Fibroblast of the aortic adventitia (primary cell): ENCODE measurements at places on chromosomes 5 and 9. TPM values are rescaled to one million over a fixed set of nuclear protein-coding genes. Genes with fewer than 3 reads are reported as not detected.

FAM81B gene
- total RNA-seq, result not detected in 2 replicates

GAS1 gene
- total RNA-seq, result 25.0 and 107 TPM in 2 replicates

C9orf153 gene
- 0.41 and 0.45 TPM in 2 replicates for total RNA-seq

PCDHA9 gene
- total RNA-seq, result under 0.01 and 0.49 TPM in 2 replicates

SLC25A48 gene
- not detected in 2 replicates for total RNA-seq

SLC6A3 gene
- not detected in 2 replicates for total RNA-seq

TIMD4 gene
- total RNA-seq, result not detected in 2 replicates

FBP2 gene
- total RNA-seq, result not detected in 2 replicates

PKN3 gene
- 1.2 and 3.6 TPM in 2 replicates for total RNA-seq

ZNF883 gene
- total RNA-seq, result 4.3 and 4.4 TPM in 2 replicates

DNA sequence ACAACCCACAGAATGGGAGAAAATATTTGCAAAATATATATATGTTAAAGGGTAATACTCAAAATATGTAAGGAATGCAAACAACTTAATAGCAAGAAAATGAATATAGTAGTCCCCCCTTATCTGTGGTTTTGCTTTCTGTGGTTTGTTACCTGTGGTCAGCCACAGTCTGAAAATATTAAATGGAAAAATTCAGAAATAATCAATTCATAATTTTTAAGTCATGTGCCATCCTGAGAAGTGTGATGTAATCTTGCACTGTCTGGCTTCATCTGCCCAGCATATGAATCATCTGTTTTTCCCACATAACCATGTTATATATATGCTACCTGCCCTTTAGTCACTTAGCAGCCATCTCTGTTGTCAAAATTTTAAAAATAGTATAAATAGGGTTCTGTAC lies 11.7 kb downstream of the CER1 start:
- peak; percentile 22 for DNase-seq

GRCh38 chr5:151869843-151870242 lies 54.8 kb downstream of the GLRA1 start:
- no peak for DNase-seq

- DNase-seq, result no peak
Observed at GRCh38 chr5:148336704-148337435, 1.5 kb downstream of the SPINK9 start.

DNA sequence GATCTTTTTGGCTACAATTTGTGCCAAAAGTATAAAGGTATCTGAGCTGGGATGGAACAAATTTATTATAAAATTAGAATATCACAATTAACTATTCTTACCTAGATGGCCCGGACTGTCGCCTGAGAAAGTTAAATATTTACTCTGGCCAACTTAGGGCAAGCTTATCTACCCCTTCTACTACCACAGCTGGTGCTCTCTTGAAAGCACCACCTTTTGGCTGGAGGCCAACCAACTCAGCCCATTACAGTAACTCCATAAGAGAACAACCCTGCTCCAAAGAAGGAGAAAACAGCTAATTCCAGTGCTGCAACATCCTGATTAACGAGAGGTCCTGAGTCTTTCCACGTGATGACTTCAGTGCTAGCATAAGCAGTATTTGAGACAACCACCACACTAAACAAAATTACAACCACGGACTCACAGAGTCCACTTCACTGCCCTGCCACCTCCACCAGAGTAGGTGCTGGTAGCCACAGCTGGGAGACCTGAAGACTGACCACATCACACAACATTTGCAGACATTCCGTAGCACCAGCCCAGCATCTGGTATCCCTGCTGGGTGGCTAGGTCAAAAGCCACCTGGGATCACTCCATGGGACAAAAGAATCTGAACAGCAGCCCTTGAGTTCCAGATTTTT lies 43.2 kb downstream of the RGMB start:
- DNase-seq, result peak; percentile 37

DNA sequence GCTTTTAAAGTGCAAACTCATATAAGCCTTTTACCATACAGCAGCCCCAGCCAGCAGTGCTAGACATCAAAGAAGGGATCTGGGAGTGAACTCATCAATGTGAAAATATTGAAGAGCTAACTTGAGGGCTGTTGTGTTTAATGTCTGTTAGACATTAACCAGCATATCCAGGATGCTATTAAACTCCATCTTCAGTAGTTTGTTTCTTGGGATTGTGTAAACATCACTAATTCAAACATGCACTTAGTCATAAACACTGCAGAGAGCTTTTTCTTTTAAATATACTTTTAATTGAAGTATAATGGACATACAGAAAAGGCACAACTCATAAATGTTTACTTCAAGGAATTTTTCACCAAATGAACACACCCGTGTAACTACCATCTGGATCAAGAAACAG lies 81.8 kb downstream of the TMEM252 start:
- no peak for DNase-seq

- DNase-seq, result peak; percentile 49
Observed at GRCh38 chr5:119275146-119275545, 80.7 kb upstream of the TNFAIP8 start.

DNA sequence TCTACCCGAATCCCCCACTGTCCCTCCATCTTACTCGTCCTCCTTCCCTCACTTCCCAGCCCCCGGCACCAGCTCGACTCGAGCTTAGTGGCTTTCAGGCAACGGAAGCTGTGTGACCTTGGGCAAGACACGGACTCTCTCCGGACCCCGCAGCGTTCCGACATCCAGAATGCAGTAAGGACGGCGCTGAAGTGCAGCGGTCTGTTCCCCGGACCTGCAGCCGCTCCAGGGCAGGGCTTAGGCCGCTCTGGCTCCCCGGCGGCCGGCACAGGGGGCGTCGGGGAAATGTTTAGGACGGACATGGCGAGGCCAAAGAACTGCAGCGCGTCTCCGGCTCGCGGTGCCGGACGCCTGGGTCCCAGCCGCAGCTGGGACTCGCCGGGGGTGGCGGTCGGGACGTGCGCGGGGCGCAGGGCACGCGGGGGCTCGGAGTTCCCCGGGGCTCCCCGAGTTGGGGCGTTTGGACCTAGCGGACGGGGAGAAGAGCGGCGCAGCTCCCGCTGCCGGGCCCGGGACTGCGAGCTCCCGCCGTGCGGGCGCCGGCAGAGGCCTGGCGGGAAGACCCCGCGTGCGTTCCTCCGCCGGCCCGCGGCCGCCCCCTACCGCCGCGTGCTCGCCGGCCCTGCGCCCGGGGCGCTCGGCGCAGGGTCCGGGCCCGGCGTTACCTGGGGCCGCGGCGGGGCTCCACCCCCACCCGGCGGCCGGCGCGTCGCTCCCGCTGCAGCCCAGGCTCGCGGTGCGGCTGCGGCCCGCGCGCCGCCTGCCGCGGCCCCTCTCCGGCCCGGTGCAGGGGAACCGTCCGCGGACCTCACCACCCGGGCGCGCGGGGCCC lies 5.6 kb upstream of the RNF44 start:
- DNase-seq, result no peak

DNA sequence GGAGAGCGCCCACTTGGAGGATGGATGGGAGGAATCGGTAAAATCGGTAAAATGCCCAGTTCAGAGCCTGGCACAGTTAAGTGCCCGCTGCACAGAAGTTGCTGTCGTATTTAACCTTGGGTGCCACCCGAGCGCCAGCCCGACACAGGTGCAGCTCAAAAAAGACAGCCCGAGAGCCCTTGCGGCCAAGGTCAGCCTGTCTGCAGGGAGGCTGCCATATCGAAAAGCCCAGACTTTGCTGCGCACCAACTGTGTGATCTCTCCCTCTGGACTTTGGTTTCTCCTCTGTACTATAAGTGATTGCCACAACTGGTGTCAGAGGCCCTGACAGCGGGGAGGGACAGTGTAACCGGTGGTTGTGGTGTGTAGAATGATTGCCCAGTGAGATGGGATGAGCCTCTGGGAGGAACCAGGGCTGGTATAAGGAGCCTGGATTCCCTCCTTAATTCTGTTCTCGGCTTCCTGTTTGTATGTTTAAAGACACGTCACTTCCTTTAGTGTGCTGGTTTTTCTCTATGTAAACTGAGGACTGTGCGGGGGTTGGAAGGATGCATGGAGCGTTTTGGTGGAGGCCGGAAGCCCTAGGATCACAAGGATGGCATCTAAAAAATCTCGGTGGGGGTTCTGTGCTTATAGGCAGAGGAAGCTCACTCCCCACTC lies 792 bp downstream of the NTMT1 start:
- DNase-seq, result peak; percentile 71

DNA sequence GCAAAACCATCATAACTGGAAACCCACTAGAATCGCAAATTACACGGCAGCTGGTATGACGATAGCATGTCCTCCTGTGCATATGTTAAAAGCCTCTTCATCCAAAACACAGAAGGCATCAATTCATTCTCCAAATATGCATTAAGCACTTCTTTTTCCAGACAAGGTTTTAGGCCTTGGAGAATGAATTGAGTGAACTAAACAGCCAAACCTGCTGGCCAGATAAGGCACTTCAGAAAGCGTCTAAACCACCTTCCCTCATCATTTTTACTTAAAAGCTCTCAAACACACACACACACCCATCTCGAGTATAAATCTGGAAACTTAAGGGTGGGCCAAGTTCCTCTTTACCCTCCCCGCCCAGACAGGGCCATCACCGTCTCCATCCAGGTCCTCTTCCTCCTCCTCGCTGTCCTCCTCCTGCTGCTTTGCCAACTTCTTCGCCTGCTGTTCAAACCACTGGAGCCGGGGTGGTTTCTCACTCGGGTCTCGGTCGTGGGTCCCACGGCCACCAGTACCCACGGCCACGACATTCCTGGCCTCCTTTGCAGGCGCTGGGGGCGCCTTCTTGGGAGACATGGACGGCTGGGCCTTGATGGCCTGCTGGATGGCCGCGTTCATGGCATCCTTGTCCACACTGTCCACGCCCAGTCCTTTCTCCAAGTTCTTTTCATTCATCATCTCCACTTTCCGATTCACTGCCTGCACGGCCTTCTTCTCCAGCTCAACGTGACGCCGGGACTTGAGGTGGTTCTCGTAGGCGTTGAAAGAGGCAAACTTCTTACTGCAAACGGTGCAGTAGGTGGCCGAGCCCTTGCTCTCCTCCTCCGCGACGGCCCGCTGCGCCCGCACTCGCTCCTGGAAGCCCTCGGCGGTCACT lies 696 bp downstream of the ZNF622 start:
- DNase-seq, result peak; percentile 19

GRCh38 chr9:106626936-106627335 lies 236.0 kb upstream of the ZNF462 start:
- DNase-seq, result no peak

DNA sequence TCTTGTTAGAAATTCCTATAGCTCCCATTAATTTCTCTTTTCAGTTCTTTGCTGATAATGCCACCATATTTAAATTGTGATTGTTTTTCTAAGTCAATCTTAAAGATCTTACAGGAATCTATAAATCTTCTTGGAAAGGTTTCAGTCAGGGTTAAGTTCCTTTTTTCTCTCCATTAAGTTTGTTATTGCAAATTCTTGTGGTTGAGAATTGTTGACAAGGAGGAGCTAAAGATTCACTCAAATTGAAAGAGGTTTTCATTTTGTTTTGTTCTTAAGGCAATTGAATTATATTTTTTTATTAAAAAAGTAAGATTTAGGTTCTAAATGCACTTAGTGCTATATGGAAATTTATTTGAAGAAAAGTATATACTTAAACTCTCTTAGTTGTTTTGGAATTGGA lies 213.4 kb downstream of the PRR16 start:
- DNase-seq, result no peak

DNA sequence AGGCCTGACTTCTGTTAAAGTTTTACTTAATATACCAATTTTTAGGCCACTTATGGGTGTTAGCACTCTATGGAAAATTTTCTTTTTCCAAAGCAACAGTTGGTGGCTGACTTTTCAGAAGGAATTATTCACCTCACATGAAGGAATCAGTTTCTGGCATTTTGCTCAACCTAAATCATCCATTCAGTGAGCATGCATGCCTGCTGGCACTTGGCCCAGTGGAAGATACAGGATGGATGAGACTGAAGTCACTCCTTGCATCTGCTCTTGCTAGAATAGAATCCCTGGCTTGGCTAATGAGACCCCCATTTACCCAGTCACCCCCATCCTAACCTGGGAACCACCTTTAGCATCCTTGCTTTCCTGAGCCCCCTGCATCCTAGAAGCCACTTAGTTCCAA lies 131.7 kb downstream of the WDR41 start:
- no peak for DNase-seq

DNA sequence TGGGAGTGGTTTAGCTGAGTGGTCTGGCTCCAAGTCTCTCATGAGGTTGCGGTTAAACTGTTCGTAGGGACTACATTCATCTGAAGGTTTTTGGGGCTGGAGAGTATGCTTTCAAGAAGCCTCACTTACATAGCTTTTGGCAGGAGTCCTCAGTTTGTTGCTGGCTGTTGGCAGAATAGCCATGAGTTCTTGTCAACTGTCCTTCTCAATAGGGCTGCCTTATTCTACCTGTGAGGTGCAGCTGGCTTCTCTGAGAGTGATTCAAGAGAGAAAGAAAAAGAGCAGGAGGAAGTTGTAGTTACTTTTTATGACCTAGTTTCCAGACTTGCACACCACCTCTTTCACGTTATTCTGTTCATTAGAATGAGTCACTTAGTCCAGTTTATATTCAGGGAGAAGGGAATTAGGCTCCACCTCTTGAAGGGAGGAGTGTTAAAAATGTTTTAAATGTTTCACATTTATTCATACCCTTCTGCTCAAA lies 33.2 kb downstream of the YTHDC2 start:
- peak; percentile 73 for DNase-seq

GRCh38 chr5:79001471-79001870 lies 16.4 kb upstream of the ARSB start:
- no peak for DNase-seq

GRCh38 chr9:28976684-28977083 lies 1403.4 kb upstream of the C9orf72 start:
- no peak for DNase-seq

DNA sequence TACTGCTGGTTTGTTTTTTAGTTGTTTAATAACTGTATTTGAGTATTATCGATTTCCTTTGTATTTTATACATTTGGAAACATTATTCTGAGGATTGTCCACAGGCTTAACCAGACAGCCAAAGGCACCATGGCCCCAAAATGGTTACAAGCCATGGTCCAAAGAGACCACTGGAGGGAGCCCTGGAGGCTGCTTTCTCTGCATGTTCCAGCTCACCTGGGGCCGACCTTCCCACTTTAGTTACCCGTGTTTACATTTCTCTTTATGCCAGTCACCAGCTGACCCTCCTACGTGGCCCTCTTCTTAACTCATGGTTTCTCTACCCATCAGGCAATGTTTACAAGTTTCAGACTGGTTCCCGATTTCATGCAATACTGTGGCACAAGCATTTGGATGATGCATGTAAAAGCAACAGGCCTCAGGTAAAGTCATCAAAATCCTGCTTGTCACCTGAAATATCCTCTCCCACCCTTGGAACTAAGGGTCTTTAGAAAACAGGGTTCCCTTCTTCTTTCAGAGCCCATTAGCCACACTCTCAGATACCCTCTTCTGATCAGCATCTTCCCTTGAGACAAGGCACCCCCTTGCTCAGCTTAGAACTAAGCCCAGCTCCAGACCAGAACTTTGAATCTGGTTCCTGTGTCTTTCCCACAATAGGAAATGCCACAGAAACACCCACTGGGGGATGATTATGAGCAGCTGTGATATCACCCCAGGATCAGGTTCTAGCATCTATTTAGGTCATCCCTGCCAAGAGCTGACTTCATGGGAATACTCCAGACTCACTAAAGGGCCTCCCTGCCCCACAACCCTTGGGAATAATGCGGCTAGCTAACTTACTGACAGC lies 49.9 kb upstream of the GARNL3 start:
- DNase-seq, result peak; percentile 58

- DNase-seq, result peak; percentile 71
Observed at GRCh38 chr9:123003466-123003865, 30.0 kb upstream of the GPR21 start.

GRCh38 chr5:3311433-3311832 lies 284.2 kb upstream of the IRX1 start:
- DNase-seq, result no peak

- no peak for DNase-seq
Observed at GRCh38 chr5:133453831-133454230, 158.5 kb downstream of the FSTL4 start.
